ENCODE measurements at places on chromosomes 3 and 15. TPM values are rescaled to one million over a fixed set of nuclear protein-coding genes. Genes with fewer than 3 reads are reported as not detected.

DNA sequence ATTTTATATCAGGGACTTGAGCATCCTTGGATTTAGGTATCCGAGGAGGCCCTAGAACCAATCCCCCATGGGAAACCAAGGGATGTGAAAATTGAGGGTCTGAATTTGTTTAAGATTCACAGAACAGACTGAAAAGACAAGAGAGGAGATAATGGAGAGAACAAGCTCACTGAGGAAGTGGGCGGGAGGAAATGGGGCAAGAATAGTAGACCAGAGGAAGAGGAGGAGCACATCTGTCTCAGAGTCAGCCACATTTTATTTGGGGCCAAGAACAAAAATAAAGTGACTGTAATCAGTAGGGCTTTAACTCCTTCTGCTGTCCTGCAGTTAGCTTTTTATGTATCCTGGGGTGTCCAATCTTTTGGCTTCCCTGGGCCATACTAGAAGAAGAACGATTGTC, 63.8 kb downstream of the BLM start:
- no peak for DNase-seq
- H3K4me3 ChIP-seq, result no peak overlapping the region
- H3K27me3 ChIP-seq, result no peaks in the 10 kb centered on the region
- H3K4me1 ChIP-seq, result no peaks in the 10 kb centered on the region
- H3K36me3 ChIP-seq, result no peaks in the 10 kb centered on the region

GRCh38 chr15:52066842-52067544, 45.6 kb downstream of the BCL2L10 start:
- H3K27ac ChIP-seq, result no peak overlapping the region
- peaks cover 8% of the 10 kb centered on the region for H3K4me1 ChIP-seq
- no peak for DNase-seq
- H3K4me3 ChIP-seq, result no peak overlapping the region
- H3K27me3 ChIP-seq, result no peaks in the 10 kb centered on the region

DNA sequence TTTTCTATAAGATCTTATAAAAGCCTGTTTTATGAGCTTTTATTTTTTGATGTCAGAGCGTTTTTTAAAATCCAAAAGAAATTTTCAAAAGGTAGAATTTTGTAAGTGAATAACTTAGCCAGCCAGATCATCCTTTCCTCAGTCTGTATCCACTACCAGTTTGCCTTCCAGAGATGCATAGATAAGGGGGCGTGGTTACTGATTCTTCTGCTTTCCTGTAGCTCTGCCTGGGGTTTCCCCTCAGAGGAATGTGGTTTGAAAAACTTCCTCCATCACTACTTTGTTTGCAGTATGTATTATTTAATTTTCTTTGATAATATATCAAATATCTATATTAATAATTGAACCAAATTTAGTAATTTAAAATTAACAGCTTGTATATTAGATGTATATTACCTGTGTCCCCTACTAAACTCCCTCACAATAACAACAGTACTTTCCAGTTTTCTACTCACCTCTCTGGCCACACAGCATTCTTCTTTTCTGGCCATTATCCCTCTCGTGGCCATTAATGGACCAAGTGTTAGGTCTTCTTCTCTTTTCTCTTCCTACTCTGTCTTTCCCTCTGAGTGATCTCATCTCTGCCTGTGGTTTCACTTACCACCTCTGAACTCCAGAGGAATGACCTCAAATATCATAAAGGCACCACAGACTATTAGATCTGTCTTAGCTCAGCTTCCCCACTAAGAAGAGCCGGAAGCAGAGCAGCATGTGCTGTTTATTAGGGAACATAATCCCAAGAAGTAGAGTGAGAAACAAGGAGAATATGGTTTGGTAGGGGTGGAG, 239.7 kb downstream of the UBE2E2 start:
- H3K27ac ChIP-seq, result no peak overlapping the region
- H3K4me1 ChIP-seq, result no peaks in the 10 kb centered on the region
- no peaks in the 10 kb centered on the region for H3K36me3 ChIP-seq
- H3K4me3 ChIP-seq, result no peak overlapping the region
- H3K27me3 ChIP-seq, result no peaks in the 10 kb centered on the region

GRCh38 chr15:101543431-101543830, 53.9 kb upstream of the PCSK6 start:
- no peak overlapping the region for H3K4me3 ChIP-seq
- no peaks in the 10 kb centered on the region for H3K36me3 ChIP-seq
- no peaks in the 10 kb centered on the region for H3K4me1 ChIP-seq
- H3K27me3 ChIP-seq, result no peaks in the 10 kb centered on the region
- no peak overlapping the region for H3K27ac ChIP-seq

- H3K4me3 ChIP-seq, result no peak overlapping the region
- no peaks in the 10 kb centered on the region for H3K36me3 ChIP-seq
- no peak for DNase-seq
- no peaks in the 10 kb centered on the region for H3K27me3 ChIP-seq
- no peaks in the 10 kb centered on the region for H3K4me1 ChIP-seq
These were observed 62.5 kb upstream of the LRRC3B start for GRCh38 chr3:26560081-26560480.

- H3K36me3 ChIP-seq, result no peaks in the 10 kb centered on the region
- H3K4me3 ChIP-seq, result no peak overlapping the region
- H3K27me3 ChIP-seq, result no peaks in the 10 kb centered on the region
- H3K4me1 ChIP-seq, result no peaks in the 10 kb centered on the region
These were observed 987.0 kb downstream of the NTRK3 start for GRCh38 chr15:87269566-87269965.

- no peak for DNase-seq
- no peak overlapping the region for H3K27ac ChIP-seq
- H3K4me3 ChIP-seq, result no peak overlapping the region
- H3K4me1 ChIP-seq, result no peaks in the 10 kb centered on the region
- H3K36me3 ChIP-seq, result no peaks in the 10 kb centered on the region
These were observed 314.6 kb upstream of the PROK2 start for GRCh38 chr3:72099326-72100079.

- DNase-seq, result no peak
- no peak overlapping the region for H3K27ac ChIP-seq
- no peak overlapping the region for H3K4me3 ChIP-seq
- no peaks in the 10 kb centered on the region for H3K4me1 ChIP-seq
These were observed 46.5 kb downstream of the ULK4 start for GRCh38 chr3:41915353-41915752.

DNA sequence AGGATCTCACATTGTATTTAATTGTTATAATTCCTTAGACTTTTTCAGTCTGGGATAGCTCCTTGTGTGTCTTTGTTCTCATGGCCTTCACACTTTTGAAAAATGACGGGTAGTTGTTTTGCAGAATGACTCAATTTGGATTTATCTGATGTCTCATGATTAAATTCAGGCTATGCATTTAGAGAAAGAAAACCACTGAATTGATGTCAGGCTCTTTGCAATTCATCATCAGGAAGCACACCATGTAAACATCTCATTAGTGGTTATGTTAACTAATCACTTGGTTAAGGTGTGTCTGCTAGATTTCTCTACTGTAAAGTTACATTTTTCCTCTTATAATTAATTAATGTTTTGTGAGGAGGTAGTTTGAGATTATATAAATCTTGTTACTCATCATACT, 8.0 kb upstream of the SLC22A13 start:
- no peak overlapping the region for H3K4me3 ChIP-seq
- H3K4me1 ChIP-seq, result peaks cover 19% of the 10 kb centered on the region
- H3K27ac ChIP-seq, result no peak overlapping the region
- peaks cover 18% of the 10 kb centered on the region for H3K36me3 ChIP-seq

DNA sequence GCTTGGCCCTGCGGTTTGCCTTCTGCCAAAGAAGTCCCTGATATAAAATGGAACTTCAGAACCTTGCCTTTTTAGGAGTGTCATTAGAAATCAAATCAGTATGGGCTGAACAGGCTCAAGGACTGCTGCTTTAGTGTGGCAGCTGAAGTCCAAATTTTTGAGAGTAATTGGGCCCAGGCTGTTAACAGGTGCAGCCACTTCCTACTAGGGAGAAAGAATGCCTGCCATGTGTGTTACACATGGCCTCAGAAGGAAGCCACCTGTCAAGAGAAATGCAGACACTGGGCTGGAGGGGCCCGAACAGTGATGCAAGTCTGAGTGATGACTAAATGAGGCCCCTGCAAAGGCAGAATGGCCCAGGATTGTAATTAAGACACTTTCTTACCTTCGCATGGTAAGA, 786.7 kb upstream of the CFAP20DC start:
- no peaks in the 10 kb centered on the region for H3K4me1 ChIP-seq
- H3K27ac ChIP-seq, result no peak overlapping the region
- no peaks in the 10 kb centered on the region for H3K27me3 ChIP-seq
- no peak overlapping the region for H3K4me3 ChIP-seq
- no peak for DNase-seq
- no peaks in the 10 kb centered on the region for H3K36me3 ChIP-seq

GRCh38 chr3:41893977-41894376, 67.9 kb downstream of the ULK4 start:
- H3K36me3 ChIP-seq, result no peaks in the 10 kb centered on the region
- H3K27ac ChIP-seq, result no peak overlapping the region
- no peak for DNase-seq

GRCh38 chr15:45161666-45162065, 26.1 kb downstream of the SHF start:
- H3K4me3 ChIP-seq, result no peak overlapping the region
- H3K4me1 ChIP-seq, result peaks cover 6% of the 10 kb centered on the region
- no peak overlapping the region for H3K27ac ChIP-seq

DNA sequence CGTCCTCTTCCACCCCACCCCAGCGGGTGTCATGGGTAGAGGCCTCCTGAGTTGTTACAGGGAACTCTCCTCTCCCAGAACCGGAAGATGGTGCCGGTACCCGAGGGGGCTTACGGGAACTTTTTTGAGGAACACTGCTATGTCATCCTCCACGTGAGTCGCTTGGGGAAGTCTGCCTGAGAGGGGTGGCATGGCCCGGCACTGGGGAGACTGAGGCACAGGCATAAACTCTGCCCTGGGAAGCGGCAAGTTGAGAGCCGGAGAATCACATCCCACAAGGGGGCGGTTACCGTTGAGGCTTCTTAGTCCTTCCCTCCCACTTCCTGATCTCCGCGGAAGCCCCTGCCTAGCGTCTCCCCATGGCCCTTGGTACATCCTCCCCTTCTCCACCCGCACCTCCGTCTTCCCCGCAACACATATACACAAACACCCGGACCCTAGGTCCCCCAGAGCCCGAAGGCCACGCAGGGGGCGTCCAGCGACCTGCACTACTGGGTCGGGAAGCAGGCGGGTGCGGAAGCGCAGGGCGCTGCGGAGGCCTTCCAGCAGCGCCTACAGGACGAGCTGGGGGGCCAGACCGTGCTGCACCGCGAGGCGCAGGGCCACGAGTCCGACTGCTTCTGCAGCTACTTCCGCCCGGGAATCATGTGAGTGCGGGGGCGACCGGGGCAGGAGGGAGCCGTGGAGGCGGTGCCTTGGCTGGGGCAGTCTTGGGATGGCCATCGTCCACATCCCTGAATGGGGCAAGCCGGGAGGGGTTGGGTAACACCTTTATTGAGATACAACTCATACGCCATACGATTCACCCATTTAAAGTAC, 3.4 kb downstream of the VILL start:
- no peaks in the 10 kb centered on the region for H3K36me3 ChIP-seq
- DNase-seq, result peak; percentile 84
- H3K27ac ChIP-seq, result no peak overlapping the region
- peaks cover 10% of the 10 kb centered on the region for H3K4me1 ChIP-seq
- H3K27me3 ChIP-seq, result no peaks in the 10 kb centered on the region
- H3K4me3 ChIP-seq, result peak overlapping the region; percentile 75

Gene EPHB3
- 0.56 TPM for total RNA-seq

Gene ADGRG7
- total RNA-seq, result not detected

Gene DBR1
- 9.0 TPM for total RNA-seq

Data from adrenal gland (tissue), 19 donors.